ENCODE measurements at places on chromosomes 3 and 15. TPM values are rescaled to one million over a fixed set of nuclear protein-coding genes. Genes with fewer than 3 reads are reported as not detected.

DNA sequence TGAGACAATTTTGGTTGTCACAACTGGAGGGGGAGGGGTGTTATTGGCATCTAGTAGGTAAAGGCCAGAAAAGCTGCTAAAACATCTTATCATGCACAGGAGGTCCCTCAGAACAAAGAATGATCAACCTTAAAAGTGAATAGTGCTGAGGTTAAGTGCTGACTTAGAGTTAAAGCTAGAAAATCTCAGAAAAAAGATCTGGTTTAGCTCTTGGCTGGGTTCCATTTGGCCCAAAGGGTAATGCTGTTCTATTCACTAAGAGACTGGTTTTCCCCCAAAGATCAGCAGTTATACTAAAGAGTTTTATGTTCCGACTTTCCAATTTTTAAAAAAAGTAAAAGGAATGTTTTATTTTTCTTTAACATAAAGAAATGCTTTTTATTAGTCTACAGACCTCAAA is 15.6 kb downstream of the DCBLD2 start:
- no peak overlapping the region for H3K27ac ChIP-seq
- peaks cover 3% of the 10 kb centered on the region for H3K36me3 ChIP-seq
- H3K4me1 ChIP-seq: no peaks in the 10 kb centered on the region
- H3K27me3 ChIP-seq: no peaks in the 10 kb centered on the region
- H3K4me3 ChIP-seq: no peak overlapping the region

The TRPM1 gene
- total RNA-seq: not detected

DNA sequence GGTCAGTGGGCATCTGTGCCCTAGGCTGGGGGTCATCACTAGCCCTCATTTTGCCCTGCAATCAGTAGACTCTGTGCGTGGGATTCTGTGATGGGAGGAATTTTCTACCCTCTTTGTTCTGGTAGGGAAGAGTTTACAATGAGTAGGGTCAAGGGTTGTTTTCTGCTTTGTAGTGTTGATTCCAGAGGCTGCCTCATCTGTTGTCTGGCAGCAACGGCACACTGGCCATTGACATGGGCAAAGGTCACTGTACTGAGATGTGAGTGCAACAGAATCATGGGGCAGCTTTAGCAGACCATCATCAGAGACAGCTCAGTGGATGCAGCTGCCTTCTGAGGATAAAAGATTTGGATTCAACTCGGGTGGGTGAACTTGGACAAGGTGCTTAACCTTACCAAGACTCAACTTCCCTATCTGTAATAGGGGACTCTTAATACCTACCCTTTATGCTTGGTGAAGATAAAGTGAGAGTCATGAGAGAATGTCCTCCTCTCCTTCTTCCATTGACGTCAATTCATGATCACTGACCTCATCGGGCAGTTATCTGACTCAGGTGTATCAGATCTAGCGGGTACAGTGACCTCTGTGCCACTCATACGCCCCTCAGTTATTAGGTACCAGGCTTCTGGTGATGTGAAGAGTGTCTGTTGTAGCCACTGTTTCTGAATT is 127.5 kb downstream of the RPLP1 start:
- DNase-seq: no peak
- H3K4me1 ChIP-seq: peaks cover 18% of the 10 kb centered on the region
- no peak overlapping the region for H3K27ac ChIP-seq

DNA sequence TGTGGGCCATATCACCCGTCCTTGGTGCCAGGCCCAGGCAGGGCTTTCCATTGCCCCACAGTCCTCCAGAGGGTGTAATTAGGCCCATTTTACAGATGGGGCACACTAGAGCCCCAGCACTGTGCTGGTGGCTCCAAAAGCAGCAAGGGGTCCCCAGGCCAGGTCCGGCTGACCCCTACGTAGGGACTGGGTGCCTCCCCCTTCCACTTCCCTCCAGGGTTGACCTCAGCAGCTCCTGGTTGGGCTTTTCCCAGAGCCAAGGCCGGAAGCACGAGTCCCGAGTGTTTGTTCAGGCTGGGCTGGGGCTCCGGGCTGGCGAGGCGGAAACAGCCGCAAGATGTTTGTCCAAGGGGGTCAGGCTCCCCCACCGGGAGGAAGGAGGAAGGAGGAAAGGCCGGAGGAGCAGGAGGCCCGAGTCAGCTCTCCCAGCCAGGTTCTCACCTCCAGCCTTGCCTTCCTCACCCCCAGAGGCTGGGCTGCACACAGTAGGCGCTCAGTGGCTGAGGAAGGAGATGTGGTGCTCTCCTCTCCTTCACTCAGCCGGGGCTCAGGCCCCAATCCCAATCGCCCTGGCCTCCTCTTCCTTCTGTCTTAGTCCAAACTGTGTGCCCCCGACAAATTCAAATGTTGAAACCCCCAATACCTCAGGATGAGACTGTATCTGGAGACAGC is 17.1 kb upstream of the PLXND1 start:
- H3K36me3 ChIP-seq: no peaks in the 10 kb centered on the region
- H3K4me3 ChIP-seq: no peak overlapping the region
- peaks cover 3% of the 10 kb centered on the region for H3K27me3 ChIP-seq
- no peak overlapping the region for H3K27ac ChIP-seq

GRCh38 chr3:107035176-107035575 is 342.1 kb upstream of the CCDC54 start:
- no peak overlapping the region for H3K27ac ChIP-seq
- no peaks in the 10 kb centered on the region for H3K36me3 ChIP-seq
- H3K4me3 ChIP-seq: no peak overlapping the region
- H3K4me1 ChIP-seq: no peaks in the 10 kb centered on the region
- DNase-seq: no peak

DNA sequence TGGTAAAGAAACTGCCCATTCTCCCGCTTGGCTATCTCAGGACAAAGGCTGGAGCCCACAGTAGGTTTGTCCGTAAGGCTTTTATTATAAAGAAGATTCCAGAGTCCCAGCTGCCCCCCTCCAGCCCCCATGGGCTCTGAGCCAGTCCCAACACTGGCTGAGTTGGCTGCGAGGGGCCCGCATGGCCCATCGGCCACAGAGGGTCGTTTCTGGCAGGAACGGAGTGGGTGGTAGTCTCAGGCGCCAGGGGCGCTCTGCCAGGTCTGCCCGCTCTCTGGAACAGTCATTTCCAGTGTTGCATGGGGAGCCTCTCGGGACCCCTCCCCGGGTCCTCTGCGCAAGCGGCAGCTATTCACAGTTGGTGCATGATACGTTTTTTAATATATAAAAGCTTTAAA is 12.2 kb downstream of the H1-8 start:
- H3K4me1 ChIP-seq: peaks cover 4% of the 10 kb centered on the region
- H3K4me3 ChIP-seq: no peak overlapping the region
- H3K27ac ChIP-seq: no peak overlapping the region
- no peak for DNase-seq

- H3K4me1 ChIP-seq: no peaks in the 10 kb centered on the region
- DNase-seq: no peak
- no peak overlapping the region for H3K4me3 ChIP-seq
- H3K27ac ChIP-seq: no peak overlapping the region
- peaks cover 13% of the 10 kb centered on the region for H3K36me3 ChIP-seq
Observed at GRCh38 chr3:161025911-161026310, 79.2 kb downstream of the B3GALNT1 start.

DNA sequence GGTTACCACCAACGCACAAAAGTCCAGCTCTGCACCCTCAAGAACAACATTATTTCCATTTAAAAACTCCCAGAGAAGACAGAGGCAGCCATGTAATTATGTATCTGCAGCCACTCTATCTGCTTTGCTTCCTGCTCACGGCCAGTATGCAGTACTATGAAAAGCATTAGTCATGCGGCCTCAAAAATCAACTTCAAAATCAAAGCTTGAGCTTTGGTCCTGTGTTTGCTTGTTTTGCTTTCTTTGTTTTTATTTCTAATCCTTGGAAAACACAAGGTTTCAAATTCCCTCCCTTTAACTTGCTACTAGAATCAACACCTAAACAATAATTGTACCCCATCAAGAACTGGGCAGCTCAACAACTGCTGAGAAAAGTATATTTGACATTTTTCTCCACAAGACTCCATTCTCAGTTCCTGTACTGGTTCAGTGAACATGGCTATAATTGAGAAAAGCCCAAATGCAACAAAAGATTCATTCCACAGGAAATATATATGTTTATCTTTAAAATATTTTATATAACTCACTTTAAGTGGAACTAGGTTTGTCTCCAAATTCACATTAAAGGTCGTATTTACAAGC is 37.6 kb downstream of the GBE1 start:
- DNase-seq: no peak
- peaks cover 5% of the 10 kb centered on the region for H3K4me1 ChIP-seq
- no peaks in the 10 kb centered on the region for H3K27me3 ChIP-seq

Measured in activated naive CD8-positive, alpha-beta T cell treated with anti-CD3 and anti-CD28 coated beads for 36 hours (primary cell).